ENCODE measurements at places on chromosomes 11 and 22.

GRCh38 chr22:46367707-46368191, 32.2 kb downstream of the TRMU start:
- peak; percentile 5 for DNase-seq

DNA sequence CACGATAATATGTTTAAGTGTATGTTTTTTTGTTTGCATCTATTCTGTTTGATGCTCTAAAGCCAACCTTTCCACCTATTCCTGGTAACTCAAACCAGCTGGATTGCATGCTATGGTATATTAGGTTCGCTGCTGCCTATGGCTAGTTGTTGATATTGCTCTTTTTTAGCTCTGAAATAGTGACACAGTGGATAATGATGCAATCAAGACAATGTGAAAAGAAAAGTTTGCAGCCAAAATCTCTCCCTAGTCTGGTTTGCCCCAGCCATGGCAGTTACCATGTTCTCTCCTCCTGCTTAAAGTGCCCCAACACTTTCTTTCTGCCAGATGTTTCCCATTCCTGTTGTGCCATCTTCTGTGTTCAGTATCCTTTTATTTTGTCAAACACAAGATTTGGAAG, 269.7 kb downstream of the DYNC2H1 start:
- DNase-seq, result no peak

DNA sequence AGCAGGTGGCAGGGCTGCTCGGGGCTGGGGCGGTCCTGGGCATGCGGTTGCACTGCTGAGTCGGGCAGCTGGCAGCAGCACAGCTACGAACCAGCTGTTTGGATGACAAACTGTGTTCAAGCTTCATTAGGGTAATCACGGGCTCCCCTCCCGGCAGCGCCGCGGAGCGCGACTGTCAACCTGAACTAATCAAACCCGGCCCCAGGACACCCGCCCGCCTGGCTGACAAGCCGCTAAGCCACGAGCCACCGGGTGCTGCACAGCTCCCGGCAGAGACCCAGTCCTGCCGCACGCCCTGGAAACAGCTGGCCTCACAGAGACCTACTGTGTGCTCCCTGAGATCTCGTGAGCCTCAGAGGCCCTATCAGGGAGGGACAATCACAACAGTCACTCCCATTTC, 60.6 kb upstream of the TCF20 start:
- DNase-seq, result no peak

- peak; percentile 52 for DNase-seq
These were observed 35.1 kb downstream of the FBLN1 start for GRCh38 chr22:45537734-45538181.

DNA sequence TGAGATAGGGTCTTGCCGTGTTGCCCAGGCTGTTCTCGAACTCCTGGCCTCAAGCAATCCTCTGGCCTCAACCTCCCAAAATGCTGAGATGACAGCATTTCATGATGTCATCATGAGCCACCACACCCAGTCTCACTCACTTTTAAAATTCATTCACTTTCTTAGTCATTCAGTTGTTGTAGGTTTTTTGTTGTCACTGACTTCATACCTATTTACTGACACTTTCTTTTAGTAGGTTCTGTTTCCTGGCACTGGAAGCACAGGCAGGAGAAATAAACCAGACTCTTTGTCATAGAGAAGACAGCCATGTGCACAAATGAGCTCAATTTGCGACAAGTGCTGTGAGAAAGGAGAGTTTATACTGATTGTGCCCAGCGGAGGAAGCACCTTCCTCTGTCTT, 10.5 kb downstream of the ART5 start:
- no peak for DNase-seq

DNA sequence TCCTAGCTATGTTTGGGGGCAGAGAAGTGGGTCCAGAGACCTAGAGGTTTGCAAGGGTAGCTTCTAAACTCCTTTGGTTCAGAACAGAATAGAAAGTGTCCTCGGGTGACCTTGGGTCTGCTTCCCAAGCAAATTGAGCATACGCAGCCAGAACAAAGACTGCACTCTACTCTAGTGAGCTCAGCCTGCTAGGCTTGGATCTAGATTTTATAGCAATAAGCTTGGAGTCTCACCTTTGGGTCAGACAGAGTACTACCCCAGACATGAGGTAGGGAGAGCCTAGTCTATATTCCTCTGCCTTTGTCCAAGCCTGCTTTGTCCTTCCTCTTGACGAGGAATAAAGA, 52.6 kb upstream of the ELF5 start:
- no peak for DNase-seq

DNA sequence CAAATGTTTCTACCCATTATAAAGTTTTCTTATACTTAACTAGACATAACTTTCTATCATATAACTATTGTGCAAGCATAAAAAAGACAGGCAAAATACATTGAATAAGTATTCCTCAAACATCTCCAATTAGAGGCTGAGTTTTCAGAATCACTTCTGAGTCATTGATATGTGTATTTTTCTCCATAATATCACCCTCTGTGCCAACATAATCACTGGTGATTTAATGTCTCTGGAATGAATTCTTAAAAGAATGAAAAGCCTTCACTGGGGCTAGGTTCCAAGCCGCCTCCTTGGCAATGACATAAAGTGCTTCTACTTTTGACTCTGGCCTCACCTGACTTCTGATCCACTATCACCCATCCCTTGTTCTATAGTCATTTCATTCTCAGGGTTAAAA, 197.0 kb upstream of the E2F8 start:
- peak; percentile 41 for DNase-seq

DNA sequence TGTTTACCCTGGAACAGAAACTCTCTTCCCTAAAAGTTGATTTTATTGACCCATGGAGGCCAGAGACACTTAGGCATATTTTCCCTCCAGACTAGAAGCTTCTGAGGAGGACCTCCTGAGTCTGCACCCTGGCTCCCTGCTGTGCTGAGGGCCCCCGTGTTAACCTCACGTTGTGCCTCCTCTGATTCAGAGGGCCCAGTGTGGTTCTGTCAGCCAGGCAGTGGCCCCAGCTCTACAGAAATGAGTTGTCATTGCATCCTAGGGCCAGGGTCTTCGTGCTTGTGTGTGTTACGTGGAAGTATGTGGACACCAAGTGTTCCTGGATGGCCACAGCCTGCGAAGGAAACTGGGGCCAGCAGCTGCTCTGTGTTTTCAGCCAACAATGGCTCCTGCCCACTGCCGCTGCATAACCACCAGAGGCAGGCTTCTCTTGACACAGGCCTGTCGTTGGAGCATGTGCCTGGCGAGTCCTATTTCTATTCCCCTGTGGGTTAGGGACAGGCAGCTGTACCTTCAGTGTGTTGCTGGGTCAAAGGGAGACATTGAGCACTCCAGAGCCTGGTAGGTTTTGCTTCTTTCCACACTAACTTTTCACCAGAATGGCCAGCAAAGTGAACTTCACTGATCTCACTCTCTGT, 44.5 kb downstream of the MED15 start:
- DNase-seq, result no peak

GRCh38 chr11:41985799-41986198, 526.3 kb upstream of the LRRC4C start:
- DNase-seq, result no peak

GRCh38 chr11:56624661-56625110, 10.0 kb upstream of the OR5M1 start:
- no peak for DNase-seq

- no peak for DNase-seq
These were observed 22.8 kb downstream of the STIM1 start for GRCh38 chr11:3878258-3878584.

- DNase-seq, result no peak
These were observed 24.9 kb downstream of the BMAL1 start for GRCh38 chr11:13302420-13302958.

DNA sequence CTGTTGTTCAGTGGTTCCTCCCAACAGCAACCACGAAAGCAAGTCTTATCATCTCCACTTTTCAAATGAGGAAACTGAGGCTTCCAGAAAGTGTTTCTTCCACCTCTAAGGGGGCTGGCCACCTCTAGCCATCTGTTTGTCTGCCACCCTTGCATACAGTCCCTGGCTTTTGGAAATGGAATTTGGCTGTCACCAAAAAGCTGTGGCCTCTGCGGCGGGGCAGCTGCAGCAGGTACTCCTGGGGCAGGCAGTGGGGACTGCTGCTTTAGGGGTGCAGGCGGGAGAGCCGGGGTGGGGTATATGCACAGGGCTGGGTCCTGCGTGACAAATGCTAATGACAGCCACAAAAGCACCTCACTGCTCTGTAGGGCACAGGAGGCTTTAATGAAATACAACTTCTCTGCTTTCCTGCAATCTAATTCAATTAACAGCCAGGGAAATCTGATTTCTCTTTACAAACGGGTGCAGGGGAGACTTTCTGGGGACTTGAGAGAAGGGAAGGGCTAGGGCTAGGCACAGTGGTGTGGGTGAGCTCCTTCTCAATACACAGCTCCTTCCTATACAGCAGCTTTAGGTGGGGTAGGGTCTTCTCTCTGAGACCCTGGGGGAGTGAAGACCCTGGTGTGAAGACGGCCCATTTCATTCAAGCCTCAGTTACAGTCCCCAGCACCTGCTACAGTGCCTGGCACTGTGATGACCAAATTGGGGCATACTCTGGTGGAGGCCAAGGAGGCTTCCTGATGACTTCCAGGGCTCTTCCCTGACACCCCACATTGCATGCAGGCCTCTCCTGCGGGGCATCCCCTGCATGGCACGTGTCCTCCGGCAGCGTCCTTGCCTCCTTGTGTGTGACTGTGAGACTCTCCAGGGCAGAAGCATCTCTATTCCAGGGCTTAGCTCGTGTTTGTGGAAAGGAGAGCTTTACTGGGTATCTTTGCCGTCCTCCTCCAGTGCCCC, 161.6 kb downstream of the CEP164 start:
- no peak for DNase-seq

- DNase-seq, result no peak
These were observed 10.8 kb downstream of the OVOL1 start for GRCh38 chr11:65797711-65798110.

- peak; percentile 99 for DNase-seq
These were observed 609 bp upstream of the ATF4 start for GRCh38 chr22:39519681-39520225.

DNA sequence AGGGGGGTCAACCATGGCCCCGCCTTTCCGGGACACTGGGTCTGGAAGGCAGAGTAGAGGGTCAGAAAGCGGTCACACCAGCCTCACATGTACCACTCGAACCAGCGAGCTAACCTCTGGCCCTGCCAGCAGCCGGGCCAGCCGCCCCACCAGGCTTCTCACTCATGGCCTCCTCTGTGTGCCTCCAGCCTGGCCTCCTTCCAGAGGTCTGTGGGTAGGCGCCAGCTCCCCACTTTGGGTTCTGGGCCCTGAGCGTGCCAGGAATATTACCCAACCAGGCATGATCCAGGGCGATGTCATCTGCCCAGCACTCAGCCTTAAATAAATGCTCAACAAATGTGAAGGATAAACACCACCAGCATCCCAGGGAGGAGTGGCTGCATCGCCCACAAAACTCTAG, 5.8 kb downstream of the SCUBE1 start:
- DNase-seq, result no peak
